ENCODE measurements at places on chromosomes 11 and 22.
A peak's percentile ranks its signal among the peaks of the same experiment; 100 is the strongest.

DNA sequence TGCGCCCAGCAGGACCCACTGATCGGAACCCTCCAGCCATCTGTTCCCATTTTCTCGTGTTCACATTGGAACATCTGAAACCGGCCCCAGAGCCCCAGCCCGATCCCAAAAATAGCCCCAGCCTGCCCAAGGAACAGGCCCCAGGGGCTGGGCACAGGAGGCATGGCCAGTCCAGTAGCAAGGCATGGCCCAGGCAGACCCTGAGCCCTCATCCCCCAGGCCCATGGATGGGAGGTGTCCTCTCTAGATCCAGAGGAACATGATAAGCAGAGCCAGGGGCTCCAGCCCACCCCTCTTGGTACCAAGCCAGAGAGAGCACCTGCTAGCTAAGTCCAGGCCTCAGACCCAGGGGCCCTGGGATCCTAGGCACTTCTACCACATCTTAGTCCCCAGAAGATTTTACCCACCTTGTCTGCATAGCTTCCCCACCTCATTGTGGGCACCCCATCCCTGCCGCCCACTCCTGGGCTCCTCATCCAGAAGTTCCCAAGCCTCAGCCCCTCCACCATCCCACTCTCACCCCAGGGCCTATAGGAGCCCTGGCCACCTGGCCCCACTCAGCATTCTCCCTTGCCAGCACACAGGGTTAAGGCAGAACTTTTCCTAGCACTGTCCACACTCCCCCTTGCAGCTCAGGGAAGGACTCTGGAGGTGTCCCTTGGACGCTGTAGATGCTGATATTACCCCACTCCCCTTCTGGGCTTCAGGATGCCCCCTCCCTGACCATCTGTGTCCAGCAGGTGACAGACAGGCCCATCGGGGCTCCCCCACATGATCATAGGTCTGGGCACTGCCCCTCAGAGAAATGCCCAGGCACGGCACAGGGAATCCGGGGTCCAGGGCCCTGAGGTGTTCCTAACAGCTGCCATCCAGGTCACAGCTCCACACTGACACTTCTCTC lies 9.5 kb downstream of the BCL9L start:
- DNase-seq, result no peak

DNA sequence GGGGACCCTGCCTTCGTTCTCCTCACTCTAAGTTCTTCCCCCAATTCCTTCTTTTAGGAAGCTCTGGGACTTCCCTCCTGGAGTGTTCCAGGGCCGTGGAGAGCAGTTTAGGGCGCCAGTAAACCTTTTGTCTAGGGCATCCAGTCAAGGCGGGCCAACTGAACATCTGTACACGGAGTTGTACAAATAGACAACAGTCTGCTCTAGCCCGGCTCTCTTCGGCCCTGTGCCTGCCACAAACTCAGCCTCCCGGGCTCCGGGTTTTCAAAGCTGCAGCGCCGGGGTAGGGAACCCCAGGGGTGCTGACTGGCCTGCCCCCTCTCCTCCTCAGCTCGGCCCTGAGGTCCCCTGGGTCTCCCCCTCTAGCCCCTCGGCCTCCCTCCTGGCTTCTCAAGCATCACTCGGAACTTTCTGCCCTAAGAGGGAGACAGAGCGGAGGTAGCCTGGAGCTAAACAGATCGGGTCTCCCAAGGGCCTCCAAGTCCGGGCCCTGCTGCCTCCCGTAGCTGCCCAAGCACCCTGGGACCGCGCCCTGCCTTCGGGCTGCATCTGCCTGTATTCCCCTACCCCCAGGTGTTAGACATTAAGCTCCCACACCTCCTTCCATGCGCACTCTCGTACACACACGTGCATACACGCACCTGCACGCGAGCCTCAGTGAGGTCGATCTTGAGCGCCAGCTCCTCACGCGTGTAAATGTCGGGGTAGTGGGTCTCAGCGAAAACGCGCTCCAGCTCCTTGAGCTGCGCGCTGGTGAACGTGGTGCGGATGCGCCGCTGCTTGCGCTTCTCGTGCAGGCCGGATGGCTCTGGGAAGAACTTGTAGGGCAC lies 3.3 kb downstream of the PHOX2A start:
- DNase-seq, result peak; percentile 42

GRCh38 chr22:48708558-48709245 lies 1119.0 kb downstream of the BRD1 start:
- no peak for DNase-seq

DNA sequence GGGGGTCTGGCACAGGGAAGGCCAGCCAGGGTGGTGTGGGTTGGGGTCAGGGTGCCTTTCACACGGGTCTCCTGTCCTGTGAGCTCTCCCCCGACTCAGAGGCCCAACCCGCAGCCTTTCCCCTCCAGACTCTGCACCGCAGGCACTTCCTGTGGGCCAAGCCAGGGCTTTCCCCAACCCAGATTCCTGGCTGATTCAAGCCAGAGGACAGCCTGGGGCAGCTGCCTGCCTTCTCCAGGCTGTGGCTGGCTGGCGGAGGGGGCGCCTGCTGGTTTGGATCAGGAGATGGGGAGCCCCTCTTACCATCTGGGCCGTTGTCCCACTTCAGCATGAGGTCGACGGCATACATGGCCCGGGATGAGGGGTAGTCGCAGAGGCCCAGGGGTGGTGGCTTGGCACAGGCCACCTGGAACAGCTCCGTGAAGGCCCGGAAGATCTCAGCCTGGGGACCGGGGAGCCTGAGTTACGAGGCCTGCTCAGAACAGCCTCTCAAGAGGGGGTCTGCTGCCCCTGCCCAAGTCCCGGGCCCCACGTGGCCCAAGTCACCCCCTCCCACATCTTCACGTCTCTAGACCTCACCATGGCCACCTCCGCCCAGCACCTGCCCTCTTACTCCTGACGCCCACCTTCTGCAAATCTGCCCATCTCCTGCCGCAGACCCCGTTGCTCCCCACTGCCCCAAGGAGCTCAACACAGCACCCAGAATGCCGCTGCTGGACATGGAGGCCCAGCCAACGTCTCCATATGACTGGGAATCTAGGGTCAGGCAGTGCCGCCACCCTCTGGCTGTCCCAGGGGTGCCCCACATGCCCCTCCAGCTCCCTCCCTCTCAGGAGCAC lies 17.3 kb downstream of the TSPO start:
- no peak for DNase-seq

DNA sequence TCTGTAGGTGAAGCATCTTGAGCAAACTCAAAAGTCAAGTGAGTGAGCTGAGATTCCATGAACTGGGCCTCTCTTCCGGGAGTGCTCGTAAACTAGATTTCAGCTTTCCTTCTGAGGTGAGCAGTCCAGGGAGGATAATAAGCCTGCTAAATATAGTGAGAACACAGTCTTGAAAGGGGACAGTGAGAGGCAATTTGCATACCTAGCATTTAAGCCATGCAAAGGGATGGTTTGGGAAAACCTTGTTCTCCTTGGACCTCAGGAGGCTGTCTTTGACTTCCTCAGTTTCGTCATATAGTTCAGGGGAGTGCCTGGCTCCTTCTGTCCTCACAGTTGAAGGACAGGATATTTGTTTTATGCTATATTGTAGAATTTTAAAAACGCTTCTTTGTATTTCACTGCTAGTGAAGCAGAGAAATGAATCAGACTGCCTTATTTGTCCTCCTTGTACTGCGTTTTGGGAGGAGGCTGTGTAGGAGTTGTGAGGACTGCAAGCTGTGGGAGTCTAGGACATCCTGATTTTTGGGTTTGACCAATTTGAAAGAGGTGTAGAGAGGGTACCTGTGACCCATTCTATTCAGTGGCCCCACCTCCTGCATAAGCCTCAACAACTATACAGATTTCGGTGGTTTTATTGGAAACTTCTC lies 11.0 kb upstream of the SORL1-AS1 start:
- DNase-seq, result no peak

- DNase-seq, result no peak
Observed at GRCh38 chr11:3802011-3802790, 4.8 kb upstream of the NUP98 start.

DNA sequence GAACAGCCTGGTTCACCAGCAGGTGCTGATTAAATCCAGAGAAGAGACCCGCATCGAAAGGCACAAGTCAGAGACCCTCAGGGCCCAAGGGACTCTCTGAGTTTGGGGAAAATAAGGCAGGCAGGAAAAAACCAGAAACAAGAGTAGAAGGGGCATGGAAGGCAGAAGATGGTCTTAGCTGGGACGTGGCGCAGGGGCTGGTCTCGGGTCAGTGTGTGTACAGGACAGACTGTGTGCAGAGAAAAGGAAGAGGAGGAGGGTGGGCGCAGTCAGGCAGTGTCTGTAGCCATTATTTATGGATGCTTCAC lies 31.3 kb downstream of the PPP2R1B start:
- no peak for DNase-seq

Data from glutamatergic neuron (in vitro differentiated cells).